Spleen (tissue), 13 donors: ENCODE measurements at places on chromosomes 12 and 14. TPM values are rescaled to one million over a fixed set of nuclear protein-coding genes. Genes with fewer than 3 reads are reported as not detected.

DNA sequence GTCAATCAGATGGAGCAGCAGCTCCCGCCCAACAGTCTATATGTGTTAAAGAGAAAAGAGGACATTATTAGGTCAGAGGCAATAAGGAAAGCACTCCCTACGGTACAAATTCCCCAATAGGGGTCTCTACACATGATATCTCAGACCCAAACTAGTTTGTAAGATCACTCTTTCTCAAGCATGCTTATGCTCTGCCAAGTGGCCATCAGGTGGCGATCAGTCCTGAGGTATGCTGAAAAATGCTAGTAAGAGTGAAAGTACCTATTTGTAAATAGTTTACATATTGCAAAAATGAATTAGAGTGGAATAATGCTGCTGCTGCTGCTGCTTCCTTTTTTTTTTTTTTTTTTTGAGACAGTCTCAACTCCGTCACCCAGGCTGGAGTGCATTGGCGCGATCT lies 61.0 kb downstream of the CPM start:
- peaks cover 13% of the 10 kb centered on the region for H3K36me3 ChIP-seq
- no peaks in the 10 kb centered on the region for H3K4me1 ChIP-seq

- H3K27ac ChIP-seq = no peak overlapping the region
- DNase-seq = peak; percentile 73
- H3K36me3 ChIP-seq = no peaks in the 10 kb centered on the region
- no peak overlapping the region for H3K4me3 ChIP-seq
These were observed 1.7 kb downstream of the OTUB2 start for GRCh38 chr14:94027566-94028449.

DNA sequence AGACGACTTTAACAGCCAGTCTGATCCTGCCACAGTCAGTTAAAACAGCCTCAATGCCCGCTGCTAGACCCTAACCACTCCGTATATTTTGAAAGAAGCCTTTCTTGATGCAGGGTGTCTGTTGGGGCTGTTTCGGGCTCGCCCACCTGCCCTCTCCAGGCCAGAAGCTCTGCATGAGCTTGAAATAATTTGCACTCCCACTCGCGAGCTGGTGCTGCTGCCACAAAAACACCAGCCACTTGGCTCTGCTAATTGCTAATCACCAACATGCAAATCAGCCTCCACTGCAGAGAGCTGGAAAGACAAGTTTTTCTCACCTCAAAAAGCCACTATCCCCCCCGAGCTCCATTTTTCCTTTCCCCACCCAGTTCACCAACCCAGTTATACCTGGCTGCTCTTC lies 15.5 kb downstream of the BAZ2A start:
- H3K36me3 ChIP-seq = peaks cover 99% of the 10 kb centered on the region
- no peak overlapping the region for H3K27ac ChIP-seq
- no peak for DNase-seq
- no peaks in the 10 kb centered on the region for H3K27me3 ChIP-seq

FIGNL2 gene
- total RNA-seq = 0.83 TPM

GLS2 gene
- 0.83 TPM for total RNA-seq

GRCh38 chr12:105253866-105254513 lies 18.0 kb upstream of the APPL2 start:
- DNase-seq = no peak
- H3K4me1 ChIP-seq = no peaks in the 10 kb centered on the region
- peak overlapping the region; percentile 12 for H3K27ac ChIP-seq
- H3K27me3 ChIP-seq = no peaks in the 10 kb centered on the region

DNA sequence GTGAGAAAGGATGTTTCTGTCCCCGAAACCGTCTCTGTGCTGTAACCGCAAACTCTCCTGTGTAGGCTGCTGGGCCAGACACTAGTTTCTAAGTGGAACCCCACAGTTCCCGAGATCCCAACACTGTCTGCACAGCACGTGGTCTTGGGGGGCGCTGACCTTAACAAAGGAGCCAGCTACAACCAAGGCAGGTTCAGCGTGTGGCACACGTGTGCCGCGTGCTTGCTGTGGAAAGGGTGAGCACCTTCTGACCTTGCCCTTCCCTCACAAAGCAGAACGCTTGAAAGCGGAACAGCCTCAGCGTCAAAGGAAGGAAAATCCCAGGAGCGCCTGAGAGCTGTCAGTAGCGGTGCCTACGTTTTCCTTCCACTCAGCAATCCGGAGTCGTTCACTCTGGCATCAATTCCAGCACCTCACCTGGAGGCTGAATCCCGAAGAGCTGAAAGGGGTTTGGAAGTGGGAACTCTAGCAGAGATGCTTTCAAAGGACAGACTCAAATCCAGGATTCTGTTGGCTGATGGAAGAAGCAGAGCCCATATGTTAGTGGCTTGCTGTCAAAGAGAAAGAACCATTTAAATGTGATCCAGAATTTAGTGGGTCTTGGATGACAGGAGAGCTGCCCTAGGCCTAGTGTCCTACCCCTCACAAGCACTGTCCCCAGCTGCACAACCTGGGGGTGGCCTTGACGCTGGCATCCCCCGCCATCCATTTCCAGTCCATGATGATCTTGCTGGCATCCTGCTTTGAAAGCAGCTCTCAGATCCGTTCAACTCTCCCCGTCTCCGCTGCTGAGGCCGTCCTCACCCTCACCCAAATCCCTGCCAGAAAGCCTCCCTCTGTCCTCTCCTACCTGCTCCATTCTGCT lies 27.1 kb downstream of the CCDC92 start:
- H3K4me3 ChIP-seq = no peak overlapping the region
- peaks cover 2% of the 10 kb centered on the region for H3K4me1 ChIP-seq
- H3K27ac ChIP-seq = no peak overlapping the region
- no peak for DNase-seq
- no peaks in the 10 kb centered on the region for H3K27me3 ChIP-seq
- peaks cover 65% of the 10 kb centered on the region for H3K36me3 ChIP-seq

ZNF641 gene
- 36.7 TPM for total RNA-seq

RASSF9 gene
- total RNA-seq = 2.6 TPM

DNA sequence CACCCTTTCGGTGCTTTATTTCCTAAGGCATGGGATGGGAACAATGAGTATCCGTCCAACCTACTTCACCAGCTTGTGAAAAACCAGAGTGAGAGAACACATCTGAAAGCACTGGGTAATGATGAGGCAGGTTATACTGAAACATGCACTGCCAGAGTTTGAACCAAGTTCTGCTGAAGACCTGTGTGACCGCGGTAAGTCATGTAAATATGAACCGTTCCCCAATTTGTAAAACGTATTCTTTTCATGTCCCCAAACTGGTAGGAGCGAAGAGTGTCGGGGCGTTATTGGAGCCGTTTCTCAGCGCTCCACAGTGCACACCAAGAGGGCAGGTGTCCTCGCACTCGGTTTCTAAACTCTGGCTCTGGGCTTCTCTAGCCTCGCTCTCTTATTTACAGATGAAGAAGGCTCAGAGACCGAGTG lies 788 bp upstream of the NGDN start:
- peak overlapping the region; percentile 94 for H3K4me3 ChIP-seq
- no peaks in the 10 kb centered on the region for H3K27me3 ChIP-seq
- DNase-seq = no peak
- H3K27ac ChIP-seq = peak overlapping the region; percentile 86
- H3K36me3 ChIP-seq = peaks cover 3% of the 10 kb centered on the region

GRCh38 chr12:75592086-75592485 lies 80.7 kb upstream of the KRR1 start:
- no peak overlapping the region for H3K27ac ChIP-seq
- H3K4me3 ChIP-seq = no peak overlapping the region
- no peak for DNase-seq
- no peaks in the 10 kb centered on the region for H3K27me3 ChIP-seq
- H3K4me1 ChIP-seq = no peaks in the 10 kb centered on the region
- H3K36me3 ChIP-seq = no peaks in the 10 kb centered on the region

- no peaks in the 10 kb centered on the region for H3K36me3 ChIP-seq
- no peaks in the 10 kb centered on the region for H3K4me1 ChIP-seq
- H3K27me3 ChIP-seq = no peaks in the 10 kb centered on the region
- H3K27ac ChIP-seq = no peak overlapping the region
- no peak for DNase-seq
These were observed 194.3 kb downstream of the CAPZA3 start for GRCh38 chr12:18932211-18932610.
